ENCODE measurements at places on chromosomes 6 and 20. TPM values are rescaled to one million over a fixed set of nuclear protein-coding genes. Genes with fewer than 3 reads are reported as not detected.

GRCh38 chr6:92110403-92110802 is 1309.0 kb downstream of the EPHA7 start:
- no peak overlapping the region for H3K4me3 ChIP-seq
- H3K4me1 ChIP-seq = no peaks in the 10 kb centered on the region
- no peaks in the 10 kb centered on the region for H3K36me3 ChIP-seq
- DNase-seq = no peak
- no peak overlapping the region for H3K27ac ChIP-seq
- no peaks in the 10 kb centered on the region for H3K27me3 ChIP-seq

DNA sequence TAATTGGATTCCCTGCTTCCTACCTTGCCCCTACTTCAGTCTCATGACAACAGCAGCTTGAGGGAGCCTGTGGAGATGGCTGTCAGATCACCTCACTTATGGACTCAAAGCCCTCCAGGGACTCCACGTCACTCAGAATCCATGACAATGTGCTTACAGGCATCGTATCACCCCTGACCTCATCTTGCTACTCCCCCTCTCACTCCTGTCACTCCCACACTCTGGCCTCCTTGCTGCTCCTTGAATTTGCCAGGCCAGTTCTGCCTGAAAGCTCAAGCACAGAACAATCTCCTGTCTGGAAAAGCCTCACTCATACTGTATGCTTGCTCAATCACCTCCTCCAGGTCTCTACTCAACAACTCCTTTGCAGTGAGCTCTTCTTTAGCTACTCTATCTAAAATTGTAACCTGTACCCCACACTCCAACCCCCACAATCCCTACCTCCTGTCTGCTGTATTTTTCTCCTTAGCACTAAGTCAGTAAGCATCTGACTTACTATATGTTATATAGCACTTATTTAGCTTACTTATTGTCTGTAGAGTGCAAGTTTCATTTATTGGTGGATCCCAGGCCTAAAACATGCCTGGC is 10.7 kb upstream of the GSTA4 start:
- no peaks in the 10 kb centered on the region for H3K27me3 ChIP-seq
- no peak overlapping the region for H3K4me3 ChIP-seq
- no peak for DNase-seq
- no peak overlapping the region for H3K27ac ChIP-seq
- H3K4me1 ChIP-seq = no peaks in the 10 kb centered on the region
- no peaks in the 10 kb centered on the region for H3K36me3 ChIP-seq

GRCh38 chr6:92559611-92560010 is 859.7 kb downstream of the EPHA7 start:
- H3K4me1 ChIP-seq = no peaks in the 10 kb centered on the region
- H3K27me3 ChIP-seq = no peaks in the 10 kb centered on the region
- no peaks in the 10 kb centered on the region for H3K36me3 ChIP-seq
- no peak overlapping the region for H3K4me3 ChIP-seq
- H3K27ac ChIP-seq = no peak overlapping the region

- DNase-seq = no peak
- H3K4me1 ChIP-seq = no peaks in the 10 kb centered on the region
- no peaks in the 10 kb centered on the region for H3K36me3 ChIP-seq
- H3K4me3 ChIP-seq = no peak overlapping the region
- H3K27me3 ChIP-seq = peaks cover 94% of the 10 kb centered on the region
Observed at GRCh38 chr20:63372971-63373885, 12.1 kb upstream of the CHRNA4 start.

DNA sequence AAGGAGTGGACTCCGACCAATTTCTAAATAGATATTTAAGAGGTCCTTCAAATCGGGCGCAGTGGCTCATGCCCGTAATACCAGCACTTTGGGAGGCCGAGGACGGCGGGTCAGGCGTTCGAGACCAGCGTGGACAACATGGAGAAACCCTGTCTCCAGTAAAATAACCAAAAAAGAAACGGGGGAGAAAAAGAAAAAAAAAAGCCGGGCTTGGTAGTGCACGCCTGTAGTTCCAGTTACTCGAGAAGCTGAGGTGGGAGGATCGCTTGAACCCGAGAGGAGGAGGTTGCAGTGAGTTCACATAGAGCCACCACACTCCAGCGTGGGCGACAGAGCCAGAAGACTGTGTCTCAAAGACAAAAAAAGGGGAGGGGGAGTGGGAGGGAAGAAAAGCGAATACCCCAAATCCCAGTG is 53.3 kb upstream of the HFE start:
- H3K27ac ChIP-seq = peak overlapping the region; percentile 88
- DNase-seq = no peak
- H3K27me3 ChIP-seq = no peaks in the 10 kb centered on the region
- H3K36me3 ChIP-seq = no peaks in the 10 kb centered on the region
- no peaks in the 10 kb centered on the region for H3K4me1 ChIP-seq
- peak overlapping the region; percentile 8 for H3K4me3 ChIP-seq

DNA sequence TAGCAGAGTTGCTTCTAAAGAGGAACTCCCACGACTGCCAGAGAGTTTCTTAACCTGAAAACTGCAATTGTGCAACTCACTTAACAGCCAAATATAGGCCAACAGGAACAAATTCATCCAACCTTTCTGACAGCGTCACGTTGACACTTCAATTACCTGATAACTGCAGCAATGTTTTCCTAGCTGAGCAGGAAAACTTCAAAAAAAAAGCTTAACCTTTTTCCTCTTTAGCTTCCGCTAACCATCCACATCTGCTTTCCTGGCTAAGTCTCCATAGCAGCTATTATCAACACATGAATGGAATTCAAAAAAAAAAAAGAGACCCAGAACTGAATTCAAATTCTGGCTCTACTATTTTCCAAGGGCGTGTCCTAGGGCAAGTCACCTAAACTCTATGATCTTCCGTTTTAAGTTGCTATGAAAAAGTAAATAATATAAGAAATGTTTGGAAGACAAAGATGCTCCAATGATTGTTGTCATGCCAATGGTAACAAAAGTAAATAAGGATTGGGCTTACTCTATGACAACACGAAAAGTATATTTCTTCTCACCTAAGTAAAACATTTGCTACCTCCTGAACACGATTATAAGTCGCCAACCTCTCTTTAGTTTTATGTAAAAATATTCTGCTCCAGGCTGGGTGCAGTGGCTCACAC is 524.6 kb upstream of the JARID2 start:
- DNase-seq = no peak
- H3K36me3 ChIP-seq = no peaks in the 10 kb centered on the region
- no peaks in the 10 kb centered on the region for H3K4me1 ChIP-seq
- H3K27ac ChIP-seq = peak overlapping the region; percentile 83
- no peak overlapping the region for H3K4me3 ChIP-seq

- no peaks in the 10 kb centered on the region for H3K36me3 ChIP-seq
- H3K27ac ChIP-seq = no peak overlapping the region
- H3K27me3 ChIP-seq = no peaks in the 10 kb centered on the region
- H3K4me3 ChIP-seq = no peak overlapping the region
- DNase-seq = no peak
Observed at GRCh38 chr6:104126315-104127005, 733.3 kb downstream of the HACE1 start.

DNA sequence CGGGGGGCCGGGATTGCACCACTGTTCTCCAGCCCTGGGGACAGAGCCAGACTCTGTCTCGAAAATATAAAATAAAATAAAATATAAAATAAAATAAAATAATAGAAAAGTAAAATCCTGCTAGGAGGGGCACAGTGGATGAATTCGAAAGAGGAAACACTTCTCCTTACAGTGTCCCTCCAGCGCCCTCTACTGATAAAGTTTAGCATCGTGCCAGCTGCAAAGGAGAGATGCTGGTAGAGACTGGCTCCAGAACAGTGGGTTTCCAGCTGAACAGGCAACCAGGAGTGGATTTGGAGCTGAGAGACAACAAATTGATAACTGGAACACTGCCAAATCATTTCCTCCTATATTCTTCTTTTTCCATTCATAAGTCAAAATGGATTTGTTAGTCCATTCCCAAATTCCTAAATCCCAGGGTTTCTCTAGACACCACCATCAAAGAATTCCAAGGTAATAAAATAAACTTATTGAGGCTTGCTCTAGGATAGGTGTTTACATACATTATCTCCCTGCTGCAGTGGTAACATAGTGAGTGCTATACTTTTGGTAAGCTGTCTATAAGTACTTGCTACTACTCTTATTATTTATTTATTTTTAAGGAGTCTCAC is 31.7 kb upstream of the TBPL1 start:
- peak; percentile 86 for DNase-seq
- H3K4me3 ChIP-seq = no peak overlapping the region
- H3K27ac ChIP-seq = no peak overlapping the region
- no peaks in the 10 kb centered on the region for H3K27me3 ChIP-seq

DNA sequence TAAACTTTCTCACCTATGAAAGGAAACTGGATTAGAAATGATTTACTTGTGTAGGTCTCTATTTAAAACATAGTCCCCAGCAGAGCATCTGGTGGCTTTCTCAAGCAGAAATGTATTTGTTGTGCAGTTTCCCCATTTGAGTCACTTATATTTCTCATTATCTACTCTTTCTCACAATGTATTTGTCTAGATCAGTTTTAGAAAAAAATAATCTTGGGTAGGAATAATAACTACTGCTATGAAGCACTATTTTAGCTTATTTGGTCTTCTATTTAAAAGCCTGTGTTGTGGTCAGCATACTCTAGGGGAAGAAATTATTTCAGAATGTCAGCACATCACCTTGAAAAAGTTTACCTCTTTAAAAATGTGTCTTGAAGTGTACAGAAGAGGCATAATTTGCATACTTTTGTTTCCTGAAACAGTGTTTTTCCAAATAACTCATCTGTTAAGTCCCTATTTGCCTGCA is 60.9 kb upstream of the PRL start:
- H3K27me3 ChIP-seq = no peaks in the 10 kb centered on the region
- no peaks in the 10 kb centered on the region for H3K36me3 ChIP-seq
- DNase-seq = no peak
- H3K4me3 ChIP-seq = no peak overlapping the region

- H3K4me1 ChIP-seq = no peaks in the 10 kb centered on the region
- H3K27me3 ChIP-seq = no peaks in the 10 kb centered on the region
- H3K36me3 ChIP-seq = no peaks in the 10 kb centered on the region
- no peak for DNase-seq
Observed at GRCh38 chr6:39696986-39697788, 28.0 kb downstream of the KIF6 start.

DNA sequence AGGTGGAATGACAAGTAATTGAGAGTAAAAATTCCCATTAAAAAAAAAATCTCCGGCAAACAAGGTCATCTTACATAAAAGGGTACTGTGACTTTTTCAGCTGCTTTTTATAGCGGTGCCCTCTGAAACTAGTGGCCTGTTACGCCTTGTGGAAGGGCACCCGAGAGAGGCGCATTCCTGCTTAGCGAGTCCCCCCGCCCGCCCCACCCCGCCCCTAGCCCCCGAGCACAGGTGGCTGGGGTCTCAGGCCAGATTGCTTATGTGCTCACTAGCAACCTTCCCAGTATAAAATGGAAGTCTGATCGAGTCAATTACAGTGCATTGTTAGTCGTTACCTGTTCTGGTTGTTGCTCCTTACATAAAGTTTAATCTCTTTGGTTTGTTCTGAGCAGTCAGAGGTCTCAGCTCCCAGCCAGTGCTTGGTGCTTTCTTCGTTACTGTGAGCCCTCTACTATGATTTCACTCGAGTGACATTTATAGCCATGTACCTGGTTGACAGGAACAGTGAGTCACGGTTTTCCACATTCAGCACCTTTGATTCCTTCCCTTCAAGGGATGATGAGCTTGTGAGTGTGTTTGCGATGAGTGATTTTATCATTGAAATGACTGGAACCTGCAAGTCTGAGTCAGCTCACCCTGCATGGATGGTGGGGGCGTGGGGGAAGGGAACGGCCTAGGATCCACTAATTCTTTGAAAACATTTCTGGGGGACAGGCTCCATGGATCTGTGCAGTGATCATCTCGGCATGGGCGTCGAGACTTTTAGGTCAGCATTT is 47.6 kb downstream of the ZDHHC14 start:
- no peak for DNase-seq
- H3K4me1 ChIP-seq = no peaks in the 10 kb centered on the region
- no peaks in the 10 kb centered on the region for H3K27me3 ChIP-seq

GRCh38 chr20:47290008-47290407 is 66.5 kb downstream of the ZMYND8 start:
- no peak overlapping the region for H3K4me3 ChIP-seq
- no peaks in the 10 kb centered on the region for H3K36me3 ChIP-seq
- H3K27ac ChIP-seq = no peak overlapping the region
- no peaks in the 10 kb centered on the region for H3K27me3 ChIP-seq

DNA sequence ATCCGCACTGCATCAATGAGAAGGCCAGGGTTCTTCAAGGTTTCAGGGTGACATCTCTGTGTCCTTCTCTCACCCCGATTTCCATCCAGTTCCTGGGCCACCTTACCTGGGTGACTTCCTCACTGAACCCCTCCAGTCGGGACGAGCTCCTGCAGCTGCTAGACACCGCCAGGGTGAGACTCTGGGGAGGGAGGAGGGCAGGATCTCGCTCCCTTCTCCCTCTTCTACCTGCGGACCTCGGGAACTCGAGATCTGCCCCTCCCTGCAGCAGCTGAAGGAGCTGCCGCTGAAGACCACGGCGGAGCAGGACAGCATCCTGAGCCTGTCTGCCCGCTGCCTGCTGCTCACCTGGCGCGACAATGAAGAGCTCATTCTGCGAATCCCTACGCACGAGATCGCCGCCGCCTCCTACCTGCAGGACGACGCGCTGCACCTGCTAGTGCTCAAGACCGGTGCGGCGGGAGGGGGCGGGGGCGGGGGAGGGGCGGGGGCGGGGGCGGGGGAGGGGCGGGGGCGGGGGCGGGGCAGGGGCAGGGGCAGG is 7.5 kb downstream of the CCM2L start:
- DNase-seq = no peak
- peaks cover 4% of the 10 kb centered on the region for H3K4me1 ChIP-seq
- peak overlapping the region; percentile 75 for H3K4me3 ChIP-seq
- H3K27ac ChIP-seq = no peak overlapping the region

GRCh38 chr6:134245706-134246105 is 72.2 kb downstream of the SGK1 start:
- H3K27me3 ChIP-seq = no peaks in the 10 kb centered on the region
- no peak overlapping the region for H3K4me3 ChIP-seq
- no peak overlapping the region for H3K27ac ChIP-seq
- peaks cover 60% of the 10 kb centered on the region for H3K4me1 ChIP-seq

- no peak for DNase-seq
- H3K4me3 ChIP-seq = peak overlapping the region; percentile 0
- no peaks in the 10 kb centered on the region for H3K36me3 ChIP-seq
- H3K27ac ChIP-seq = peak overlapping the region; percentile 34
Observed at GRCh38 chr6:156167625-156168071, 609.5 kb upstream of the ARID1B start.

DNA sequence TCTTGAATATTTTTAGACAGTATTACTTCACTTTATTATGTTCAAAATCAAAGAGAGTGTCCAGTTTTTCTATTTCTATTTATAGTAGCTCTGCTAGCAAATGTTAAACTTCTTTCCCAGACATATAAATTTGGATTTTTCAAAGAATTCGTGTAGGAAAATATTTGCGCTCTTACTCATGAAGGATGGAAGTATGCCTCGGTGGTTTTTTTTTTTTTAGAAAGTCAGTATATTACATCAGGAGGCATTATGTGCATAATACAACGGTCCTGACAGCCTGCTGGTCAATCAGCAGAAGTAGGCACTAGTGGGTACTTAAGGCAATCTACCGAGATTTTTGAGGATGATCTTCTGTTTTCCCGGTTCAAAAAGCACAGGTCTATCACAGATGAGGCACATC is 249.3 kb downstream of the TBX18 start:
- H3K36me3 ChIP-seq = no peaks in the 10 kb centered on the region
- no peak overlapping the region for H3K4me3 ChIP-seq
- no peak for DNase-seq
- H3K27ac ChIP-seq = no peak overlapping the region
- H3K4me1 ChIP-seq = no peaks in the 10 kb centered on the region
- H3K27me3 ChIP-seq = no peaks in the 10 kb centered on the region

GRCh38 chr6:159169557-159170332 is 545 bp downstream of the FNDC1 start:
- no peak overlapping the region for H3K27ac ChIP-seq
- peaks cover 90% of the 10 kb centered on the region for H3K27me3 ChIP-seq
- H3K4me3 ChIP-seq = peak overlapping the region; percentile 26
- peak; percentile 78 for DNase-seq
- H3K4me1 ChIP-seq = peaks cover 17% of the 10 kb centered on the region

ABHD16B gene
- not detected for total RNA-seq

MCHR2 gene
- not detected for total RNA-seq

PEDS1 gene
- total RNA-seq = 39.9 TPM
